ENCODE measurements at places on chromosomes 11 and 22.

- DNase-seq: no peak
These were observed 68.1 kb downstream of the PPP6R3 start for GRCh38 chr11:68528630-68529029.

- DNase-seq: no peak
These were observed 70.6 kb upstream of the SEPTIN5 start for GRCh38 chr22:19643448-19644313.

DNA sequence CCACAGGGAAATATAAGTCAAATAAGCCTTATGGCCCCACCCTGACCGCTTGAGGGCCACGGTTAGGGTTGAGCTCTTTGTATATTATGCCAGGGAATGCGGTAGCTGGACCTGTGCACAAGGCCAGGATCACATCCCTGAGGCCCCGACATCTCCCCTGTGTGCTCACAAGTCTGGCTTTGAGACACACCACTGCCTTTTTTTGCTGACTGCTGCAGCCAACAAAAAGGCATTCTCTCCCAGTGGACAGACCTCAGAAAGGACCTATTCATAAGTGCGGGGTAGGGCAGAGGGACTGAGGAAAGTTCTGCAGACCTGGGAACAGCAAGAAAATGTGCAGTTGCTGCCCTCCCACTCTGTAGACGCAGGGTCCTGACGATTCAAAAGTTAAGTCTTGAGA lies 3.4 kb upstream of the SIDT2 start:
- no peak for DNase-seq

DNA sequence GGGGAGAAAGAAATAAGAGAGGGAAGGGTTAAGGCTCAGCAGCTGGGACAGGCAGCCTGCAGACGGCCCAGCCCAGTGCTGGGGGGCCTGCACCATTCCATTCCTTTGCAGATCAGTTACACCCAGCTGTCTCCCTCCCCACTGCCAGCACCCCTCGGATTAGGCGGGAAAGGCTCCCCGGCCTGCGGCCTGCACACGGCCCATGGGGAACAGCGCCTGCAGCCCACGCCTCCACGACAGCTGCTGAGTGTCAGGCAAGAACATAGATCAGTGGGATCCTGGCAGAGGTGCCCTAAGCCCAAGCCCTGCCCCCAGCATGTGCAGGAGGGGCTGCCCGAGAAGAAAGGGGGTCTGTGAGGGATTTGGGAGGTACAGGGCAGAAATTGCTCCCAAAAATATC lies 65.8 kb upstream of the MYOD1 start:
- DNase-seq: no peak

- DNase-seq: no peak
These were observed 32.5 kb upstream of the APLNR start for GRCh38 chr11:57269571-57270021.

DNA sequence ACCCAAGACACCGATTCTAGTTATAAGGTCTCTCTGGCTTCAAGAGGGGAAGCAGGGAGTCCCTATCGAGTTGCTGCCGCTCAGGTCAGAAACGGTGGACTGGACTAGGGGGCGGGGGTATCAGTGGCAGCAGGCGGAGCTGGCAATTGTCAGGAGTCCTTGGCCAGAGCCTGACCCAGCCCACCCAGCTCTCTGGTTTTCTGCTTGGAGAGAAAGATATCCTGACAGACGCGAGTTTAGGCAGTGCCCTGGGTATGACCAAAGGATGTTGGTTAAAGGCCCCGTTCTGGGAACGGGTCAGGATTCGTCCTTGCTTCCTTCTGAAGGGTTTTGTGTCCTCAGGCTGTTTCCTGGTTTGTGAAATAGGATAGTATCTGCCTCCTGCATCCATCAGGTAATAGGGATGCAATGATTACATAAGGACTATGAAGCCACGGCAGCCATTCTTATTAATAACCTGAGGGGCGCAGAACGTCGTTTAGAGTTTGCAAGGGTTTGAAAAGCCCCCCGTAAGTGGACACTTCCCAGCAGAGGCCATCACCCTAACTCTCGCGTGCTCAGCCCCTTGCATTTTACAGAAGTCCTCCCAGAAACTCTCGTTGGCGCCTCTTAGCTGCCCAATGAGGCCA lies 700 bp upstream of the DEPDC5 start:
- no peak for DNase-seq

All from activated T-cell treated with anti-CD3 and anti-CD28 coated beads, Interleukin-2, amount 50 U/mL, for 4 hours (primary cell).